ENCODE measurements at places on chromosomes 13 and 19.

DNA sequence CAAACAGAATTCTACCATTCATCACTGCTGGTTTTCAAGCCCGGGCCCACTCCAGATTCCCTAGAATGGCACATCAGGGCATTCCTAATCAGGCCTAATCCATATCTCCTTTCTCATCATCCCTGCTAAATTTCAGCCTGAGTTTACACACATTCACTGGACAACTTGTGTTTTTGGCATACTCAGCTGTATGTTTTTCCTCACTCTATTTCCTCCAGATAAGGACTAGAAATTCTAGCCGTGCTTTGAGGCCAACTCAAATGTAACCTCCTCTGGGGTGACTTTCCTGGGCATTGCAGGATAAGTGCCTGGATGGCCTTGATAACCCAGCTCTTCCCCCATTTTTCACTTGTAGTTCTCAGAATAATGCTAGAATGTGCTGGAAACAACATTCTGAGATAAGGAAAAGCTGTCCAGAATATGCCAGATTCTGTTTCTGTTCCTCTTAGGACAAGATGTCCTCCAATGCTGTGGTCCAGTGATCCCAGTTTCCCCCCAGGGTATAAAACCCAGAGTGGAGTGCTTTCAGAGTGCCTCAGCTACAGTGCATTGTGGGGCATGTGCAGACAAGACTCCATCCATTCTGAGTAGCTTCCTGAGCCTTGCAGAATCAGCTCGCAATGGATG is 66.9 kb upstream of the CLDN10 start:
- no peak for DNase-seq

GRCh38 chr13:68056816-68057710 is 826.9 kb upstream of the PCDH9 start:
- DNase-seq: no peak

GRCh38 chr13:111861766-111862366 is 205.1 kb upstream of the SOX1 start:
- no peak for DNase-seq

DNA sequence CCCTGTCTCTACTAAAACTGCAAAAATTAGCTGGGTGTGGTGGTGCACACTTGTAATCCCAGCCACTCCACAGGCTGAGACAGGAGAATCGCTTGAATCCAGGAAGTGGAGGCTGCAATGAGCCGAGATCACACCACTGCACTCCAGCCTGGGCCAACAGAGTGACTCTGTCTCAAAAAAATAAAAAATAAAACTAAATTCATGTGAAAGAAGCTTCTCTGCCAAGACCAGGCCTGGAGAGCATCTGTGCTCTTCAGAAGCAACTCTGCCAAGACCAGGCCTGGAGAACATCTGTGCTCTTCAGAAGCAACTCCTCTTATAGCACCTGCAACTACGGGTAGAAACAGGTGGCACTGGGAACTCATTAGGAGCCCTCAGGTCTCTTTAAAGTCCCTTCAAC is 37.7 kb downstream of the CRYL1 start:
- DNase-seq: no peak

DNA sequence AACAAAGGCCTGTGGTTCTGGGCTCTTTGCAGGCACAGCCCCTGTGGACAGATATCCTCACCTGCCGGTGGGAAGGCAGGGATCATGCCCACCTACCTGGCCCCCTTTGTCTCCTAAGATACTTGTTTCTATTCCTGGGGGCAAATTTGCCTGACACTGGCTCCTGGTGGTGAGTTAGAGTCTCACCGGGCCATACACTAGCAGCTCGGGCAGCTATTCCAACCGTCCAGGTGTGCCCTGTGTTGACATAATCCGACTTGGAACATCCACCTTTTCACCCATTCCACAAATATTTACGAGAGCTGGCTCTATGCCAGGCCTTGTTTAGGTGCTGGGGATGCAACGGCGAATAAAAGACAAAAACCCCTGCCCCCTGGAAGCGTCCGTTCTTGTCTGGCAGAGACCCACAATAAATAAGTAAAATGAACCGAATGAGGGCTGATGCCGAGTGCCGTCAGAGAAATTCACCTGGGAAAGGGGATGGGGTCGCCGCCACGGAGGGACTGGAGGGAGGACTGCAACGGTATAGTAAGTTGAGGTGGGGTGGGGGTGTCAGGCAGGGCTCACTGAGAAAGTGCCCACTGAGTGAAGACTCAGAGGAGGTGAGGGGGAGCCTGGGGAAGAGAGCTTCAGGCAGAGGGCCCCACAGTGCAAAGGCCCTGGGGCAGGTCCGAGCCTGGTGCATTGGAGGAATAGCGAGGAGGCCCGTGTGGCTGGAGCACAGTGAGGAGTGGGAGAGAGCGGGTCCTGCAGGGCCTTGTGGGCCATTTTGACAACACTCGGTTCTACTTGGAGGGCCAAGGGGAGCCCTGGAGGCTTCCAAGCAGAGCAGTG is 43.2 kb upstream of the RANBP3 start:
- DNase-seq: no peak

DNA sequence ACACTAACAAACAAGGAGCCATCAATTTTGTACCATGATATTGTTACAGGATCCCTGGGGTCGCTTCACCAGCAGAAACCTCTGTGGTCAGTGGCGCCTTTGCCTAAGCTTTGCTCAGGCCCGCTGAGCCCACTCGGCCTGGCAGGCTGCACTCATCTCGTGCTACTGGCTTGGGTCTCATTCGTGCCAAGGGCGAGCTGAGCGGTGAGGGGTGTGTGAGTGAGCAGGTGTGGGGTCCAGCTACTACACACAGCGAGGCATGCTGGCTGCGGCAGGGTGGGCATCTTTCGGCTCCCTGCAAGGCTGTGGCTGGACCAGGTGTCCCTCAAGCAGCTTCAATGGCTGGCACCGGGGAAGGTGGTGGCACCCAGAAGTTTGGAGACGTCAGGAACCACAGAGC is 19.1 kb downstream of the CPB2 start:
- DNase-seq: no peak

DNA sequence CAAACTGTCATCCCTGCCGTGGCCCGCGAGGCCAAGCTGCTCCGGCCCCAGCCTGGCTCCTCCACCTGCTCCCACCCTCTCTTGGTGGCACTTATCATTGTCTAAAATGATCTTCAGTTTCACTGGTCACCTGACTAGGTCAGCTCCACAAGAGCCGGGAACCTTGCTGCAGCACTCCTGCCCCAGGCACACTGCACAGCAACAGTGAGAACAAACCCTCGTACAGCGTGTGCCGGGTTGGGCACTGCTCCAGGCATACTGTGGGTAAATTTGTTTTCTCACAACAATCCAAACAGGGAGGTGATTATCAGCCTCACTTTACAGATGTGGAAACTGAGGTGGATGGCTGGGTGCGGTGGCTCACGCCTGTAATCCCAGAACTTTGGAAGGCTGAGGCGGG is 8.9 kb downstream of the DEDD2 start:
- DNase-seq: no peak

DNA sequence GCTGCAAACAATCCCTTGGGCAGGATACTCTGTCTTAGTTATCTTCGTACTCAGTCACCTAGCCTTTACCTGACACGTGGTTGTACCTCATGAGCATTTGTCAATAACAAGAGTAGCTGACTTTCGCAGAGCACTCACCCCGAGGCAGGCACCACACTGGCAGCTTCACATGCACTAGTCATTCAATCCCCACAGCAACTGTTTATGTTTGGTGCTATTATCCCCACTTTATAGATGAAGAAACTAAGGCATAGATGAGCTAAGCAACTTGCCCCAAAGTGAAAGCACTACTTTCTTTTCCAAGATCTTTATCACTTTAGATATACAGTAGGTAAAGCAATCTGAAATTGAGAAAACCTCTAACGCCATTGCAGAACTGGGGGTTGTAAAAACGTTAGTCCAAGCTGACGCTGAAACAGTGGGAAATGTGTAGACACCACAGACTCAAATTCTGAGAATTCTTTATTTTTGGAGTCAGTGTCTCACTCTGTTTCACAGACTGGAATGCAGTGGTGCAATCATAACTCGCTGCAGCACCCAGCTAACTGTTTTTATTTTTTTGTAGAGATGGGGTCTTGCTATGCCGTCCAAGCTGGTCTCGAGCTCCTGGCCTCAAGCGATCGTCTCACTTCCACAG is 446.0 kb downstream of the FOXO1 start:
- no peak for DNase-seq

GRCh38 chr19:449916-450315 is 10.9 kb downstream of the SHC2 start:
- DNase-seq: no peak

- DNase-seq: no peak
These were observed 24.6 kb downstream of the CAB39L start for GRCh38 chr13:49419276-49419675.

GRCh38 chr19:20247016-20247683 is 80.1 kb downstream of the ZNF486 start:
- no peak for DNase-seq

DNA sequence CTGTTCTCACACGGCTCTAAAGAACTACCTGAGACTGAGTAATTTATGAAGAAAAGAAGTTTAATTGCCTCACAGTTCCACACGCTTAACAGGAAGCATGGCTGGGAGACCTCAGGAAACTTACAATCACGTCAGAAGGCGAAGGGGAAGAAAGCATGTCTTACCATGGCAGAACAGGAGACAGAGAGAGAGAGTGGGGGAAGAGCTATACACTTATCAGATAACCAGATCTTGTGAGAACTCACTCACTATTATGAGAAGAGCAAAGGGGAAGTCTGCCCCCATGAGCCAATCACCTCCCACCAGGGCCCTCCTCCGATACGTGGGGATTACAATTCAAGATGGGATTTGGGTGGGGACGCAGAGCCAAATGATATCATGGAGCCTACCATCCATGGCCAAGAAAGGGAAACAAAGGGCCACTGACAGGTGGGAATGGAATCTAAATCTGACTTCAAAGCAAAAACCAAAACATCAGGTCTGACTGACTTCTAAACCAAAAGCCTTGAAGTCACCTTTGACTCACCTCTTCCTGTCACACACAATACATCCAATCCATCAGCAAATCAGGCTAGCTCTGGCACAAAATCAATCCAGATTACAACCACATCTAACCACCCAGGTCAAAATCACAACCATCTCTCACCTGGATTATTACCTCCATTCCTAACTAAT is 189.7 kb downstream of the ENOX1 start:
- no peak for DNase-seq

DNA sequence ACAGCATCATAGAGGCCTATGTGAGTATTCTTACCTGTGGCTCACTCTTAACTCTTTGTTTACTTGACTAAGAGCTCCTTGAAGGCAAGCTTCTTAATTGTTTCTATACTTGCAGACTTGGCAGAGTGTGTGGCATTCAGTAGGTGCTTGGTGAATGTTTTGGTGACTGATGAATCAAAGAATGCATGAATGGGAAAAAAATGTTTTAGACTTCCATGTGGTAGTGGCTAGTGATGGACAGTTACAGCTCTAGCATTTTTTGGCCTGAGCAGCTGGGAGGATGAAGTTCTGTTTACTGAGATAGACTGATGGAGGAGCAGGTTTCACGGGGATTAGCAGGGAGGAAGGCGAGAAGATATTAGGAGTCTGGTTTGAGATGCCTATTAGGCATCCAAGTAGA is 13.6 kb downstream of the HAS1 start:
- no peak for DNase-seq

DNA sequence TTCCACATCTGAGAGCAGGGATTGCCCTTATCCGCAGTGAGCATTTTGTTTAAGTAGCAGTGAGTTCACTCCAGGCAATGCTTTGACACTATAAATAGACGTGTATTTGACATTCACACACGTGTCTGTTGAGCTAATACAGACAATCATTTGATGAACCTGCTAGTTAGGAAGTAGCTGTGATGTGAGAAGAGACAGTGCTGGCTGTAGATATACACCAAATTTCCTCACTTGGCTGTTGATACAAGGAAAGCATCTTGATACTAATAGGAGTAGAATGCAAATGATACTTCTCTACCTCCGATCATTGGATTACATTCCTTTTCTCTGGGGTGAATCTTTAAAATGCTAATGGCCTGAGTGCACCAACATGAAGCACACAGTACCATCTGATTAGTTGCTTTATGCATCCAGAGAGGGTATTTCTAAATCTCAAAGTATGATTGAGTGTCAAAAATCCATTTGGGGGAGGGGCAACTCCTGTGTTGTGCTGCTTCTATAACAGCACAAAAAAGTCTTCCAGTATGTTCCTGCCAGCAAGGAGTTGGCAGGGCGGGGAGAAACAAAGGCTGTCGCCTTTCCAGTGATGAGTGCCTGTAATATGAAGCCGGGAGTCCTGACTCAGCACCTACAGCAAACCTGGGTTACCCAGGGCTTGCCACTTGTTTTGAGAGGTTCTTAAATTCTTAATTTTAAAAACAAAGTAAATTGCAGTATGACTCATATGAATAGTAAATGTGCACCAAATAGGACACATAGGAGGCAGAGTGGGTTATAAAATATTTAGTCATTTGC is 7.0 kb downstream of the CUL4A start:
- DNase-seq: peak; percentile 24

- DNase-seq: no peak
These were observed 434.1 kb downstream of the ZNF536 start for GRCh38 chr19:30806311-30806710.

DNA sequence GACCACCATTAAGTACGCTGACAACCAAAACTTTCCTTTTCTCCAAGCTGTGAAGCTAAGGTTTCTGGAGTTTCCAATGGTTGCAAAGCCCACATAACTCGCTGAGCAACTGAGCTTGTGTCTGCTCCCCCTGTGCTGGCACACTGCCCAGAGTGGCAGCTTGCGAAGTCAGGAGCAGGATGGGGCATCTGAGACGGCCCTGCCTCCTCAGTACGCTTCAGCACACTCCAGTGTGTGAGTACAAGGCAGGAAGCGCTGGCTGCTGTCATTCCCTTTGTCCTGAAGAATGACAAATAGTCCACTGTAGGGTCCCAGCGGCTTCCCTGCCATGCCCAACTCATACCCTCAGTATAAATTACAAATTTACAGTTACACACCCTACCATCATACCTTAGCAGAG is 51.5 kb downstream of the SKA3 start:
- DNase-seq: no peak

DNA sequence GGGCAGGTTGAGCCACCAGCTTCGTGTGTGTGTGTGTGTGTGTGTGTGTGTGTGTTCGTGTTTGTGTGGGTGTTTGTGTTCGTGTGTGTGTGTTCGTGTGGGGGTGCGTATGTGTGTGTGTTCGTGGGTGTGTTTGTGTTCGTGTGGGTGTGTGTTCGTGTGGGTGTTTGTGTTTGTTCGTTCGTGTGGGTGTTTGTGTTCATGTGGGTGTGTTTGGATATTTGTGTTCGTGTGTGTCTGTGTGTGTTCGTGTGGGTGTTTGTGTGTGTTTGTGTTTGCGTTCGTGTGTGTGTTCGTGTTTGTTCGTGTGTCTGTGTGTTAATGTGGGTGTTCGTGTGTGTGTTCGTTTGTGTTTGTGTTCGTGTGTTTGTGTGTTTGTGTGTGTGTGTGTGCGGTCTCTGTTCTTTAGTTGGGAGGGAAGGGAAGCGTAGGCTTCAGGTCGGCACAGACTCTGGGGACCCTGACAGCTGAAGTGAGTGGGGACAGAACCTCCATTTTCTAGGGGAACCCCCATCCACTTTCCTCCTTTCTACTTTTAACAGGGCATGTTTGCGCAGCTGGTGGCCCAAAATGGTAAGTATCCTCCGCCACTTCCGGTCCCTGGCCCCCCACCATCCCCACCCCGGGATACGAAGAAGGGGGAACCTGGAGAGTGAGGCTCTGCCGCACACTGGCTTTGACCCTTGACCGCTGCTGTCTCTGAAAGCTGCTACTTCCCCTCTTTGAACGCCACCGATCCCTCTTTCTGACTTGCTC is 1.6 kb downstream of the TNFSF9 start:
- no peak for DNase-seq

- no peak for DNase-seq
These were observed 2.6 kb downstream of the POU2F2 start for GRCh38 chr19:42129399-42130253.

Data from NCI-H1930 (cell line).